ENCODE measurements at places on chromosomes 5 and 9.

DNA sequence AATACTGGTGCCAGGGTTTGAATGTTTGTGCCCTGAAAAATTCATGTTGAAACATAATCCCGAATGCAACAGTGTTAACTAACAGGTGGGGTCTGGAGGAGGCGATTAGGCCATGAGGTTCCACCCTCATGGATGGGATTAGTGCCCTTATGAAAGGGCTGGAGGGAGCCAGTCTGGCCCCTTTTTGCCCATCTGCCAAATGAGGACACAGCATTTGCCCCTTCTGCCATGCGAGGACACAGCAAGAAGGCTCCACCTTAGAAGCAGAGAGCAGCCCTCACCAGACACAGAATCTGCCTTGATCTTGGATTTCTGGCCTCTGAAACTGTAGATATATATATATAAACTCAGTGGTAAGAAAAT lies 32.6 kb upstream of the RNF130 start:
- DNase-seq, result no peak

DNA sequence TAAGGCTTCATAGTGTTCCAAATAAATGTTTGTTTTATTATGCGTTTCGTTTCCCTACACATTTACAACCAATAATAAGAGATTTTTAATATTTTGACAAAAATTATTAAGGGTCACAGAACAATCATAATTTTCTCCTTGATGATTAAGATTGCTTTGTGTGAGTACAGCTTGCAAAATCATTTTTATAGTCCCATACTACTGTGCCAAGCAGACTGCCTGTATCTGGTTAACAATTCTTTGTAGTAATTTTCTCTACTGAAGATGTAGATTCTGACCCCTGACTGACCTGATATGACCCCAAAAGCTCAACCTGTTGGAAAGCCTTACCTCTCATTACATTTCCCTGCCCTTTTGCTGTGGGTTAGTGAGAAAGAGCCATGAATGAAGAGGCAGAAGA lies 311.9 kb upstream of the PIK3R1 start:
- no peak for DNase-seq

DNA sequence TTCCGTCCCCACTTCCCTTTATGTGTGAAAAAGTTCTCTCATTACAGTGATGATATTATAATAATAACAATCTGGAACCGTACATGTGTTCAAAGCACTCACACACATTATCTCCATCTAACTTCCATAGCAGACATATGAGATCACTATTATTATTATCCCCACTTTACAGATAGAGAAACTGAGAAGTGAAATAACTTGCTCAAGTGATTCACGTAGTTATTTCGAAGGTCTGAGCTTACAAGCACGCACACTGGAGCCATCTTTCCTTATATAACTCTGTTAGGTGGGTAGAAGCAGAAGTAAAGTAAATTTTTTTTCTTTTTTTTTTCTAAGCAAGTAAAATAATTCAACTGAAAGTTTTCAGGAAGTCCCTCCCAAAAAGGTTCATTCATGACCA lies 62.9 kb upstream of the PTGER4 start:
- DNase-seq, result no peak

DNA sequence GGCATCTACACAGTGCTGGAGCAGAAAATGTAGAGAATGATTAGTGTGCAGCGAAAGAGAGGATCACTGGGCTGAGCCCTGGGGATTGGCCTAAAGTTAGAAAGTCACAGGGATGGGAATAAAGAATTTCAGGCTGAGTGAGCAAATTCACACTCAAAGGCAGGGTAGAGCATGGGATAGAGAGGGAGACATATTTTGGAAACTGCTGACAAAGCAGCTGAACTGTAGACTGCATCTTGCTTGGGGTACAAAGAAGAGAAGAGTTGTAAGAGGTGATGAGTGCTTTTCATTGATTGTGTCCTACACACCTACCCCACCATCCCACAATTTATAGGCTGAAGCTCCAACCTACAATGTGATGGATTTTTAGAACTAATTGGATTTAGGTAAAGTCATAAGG lies 677.8 kb downstream of the TAF11L14 start:
- DNase-seq, result no peak

GRCh38 chr5:97383996-97384395 lies 200.9 kb upstream of the RIOK2 start:
- DNase-seq, result no peak

GRCh38 chr5:137515238-137515637 lies 16.1 kb upstream of the SPOCK1 start:
- no peak for DNase-seq

GRCh38 chr5:158470764-158471534 lies 612.0 kb upstream of the CLINT1 start:
- DNase-seq, result no peak

- no peak for DNase-seq
Observed at GRCh38 chr9:121912812-121913627, 180.1 kb downstream of the TTLL11 start.

DNA sequence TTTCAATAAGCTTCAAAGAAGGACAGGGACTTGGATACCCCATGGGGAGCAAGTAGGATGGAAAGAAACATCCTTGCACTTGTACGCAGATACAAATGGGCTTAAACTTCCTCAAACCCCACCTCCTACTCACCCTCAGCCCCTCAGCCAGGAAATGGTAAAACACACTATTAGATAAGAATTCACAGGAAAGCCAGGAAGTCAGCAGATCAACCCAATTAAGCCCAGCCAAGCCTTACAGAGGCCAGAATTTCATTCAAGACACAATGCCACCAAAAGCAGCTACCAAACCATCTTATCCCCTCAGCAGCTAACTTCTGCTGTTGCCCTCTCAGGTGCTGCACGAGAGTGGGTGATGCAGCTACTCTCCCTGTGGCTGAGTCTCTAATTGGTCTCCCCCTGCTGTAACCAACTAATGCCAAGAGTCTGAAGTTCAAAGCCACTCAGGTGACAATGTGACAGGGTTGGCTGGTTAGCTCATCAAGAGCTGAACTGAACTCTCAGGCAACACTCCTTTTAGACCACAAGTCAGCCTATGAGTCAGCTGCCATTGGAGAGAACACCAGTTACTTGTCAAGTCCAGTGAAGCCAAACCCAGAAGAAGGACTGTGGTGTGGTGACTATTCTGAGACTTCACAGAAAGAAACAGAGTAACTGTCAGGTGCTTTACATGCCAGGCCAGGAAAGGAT lies 201.9 kb downstream of the ZNF608 start:
- DNase-seq, result peak; percentile 85

GRCh38 chr5:123756816-123757215 lies 244.8 kb downstream of the CSNK1G3 start:
- no peak for DNase-seq

GRCh38 chr9:108665521-108666239 lies 190.1 kb downstream of the ACTL7B start:
- DNase-seq, result no peak

DNA sequence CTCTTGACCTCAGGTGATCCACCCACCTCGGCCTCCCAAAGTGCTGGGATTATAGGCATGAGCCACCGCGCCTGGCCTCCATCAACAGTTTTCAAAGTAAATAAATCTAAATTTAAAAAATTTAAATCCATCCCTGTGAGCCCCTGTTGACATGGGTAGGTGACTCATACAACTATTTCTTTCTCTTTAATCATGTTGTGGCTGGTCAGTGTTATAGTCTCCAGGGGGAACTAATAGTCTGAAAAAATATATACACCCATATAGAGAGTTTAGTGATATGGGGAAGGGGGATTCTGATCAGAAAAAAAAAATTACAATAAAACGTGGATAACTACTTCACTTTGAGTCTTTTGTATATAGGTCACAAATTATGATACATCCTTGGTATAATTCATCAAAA lies 159.2 kb downstream of the ZNF608 start:
- no peak for DNase-seq

GRCh38 chr9:122819326-122819725 lies 9.1 kb downstream of the PDCL start:
- no peak for DNase-seq

GRCh38 chr5:66828046-66828547 lies 231.9 kb downstream of the MAST4 start:
- peak; percentile 62 for DNase-seq

GRCh38 chr9:20754556-20754955 lies 70.5 kb downstream of the FOCAD start:
- no peak for DNase-seq

- no peak for DNase-seq
Observed at GRCh38 chr5:3343211-3343610, 252.4 kb upstream of the IRX1 start.

GRCh38 chr5:136511046-136511445 lies 145.7 kb upstream of the TRPC7 start:
- DNase-seq, result no peak

DNA sequence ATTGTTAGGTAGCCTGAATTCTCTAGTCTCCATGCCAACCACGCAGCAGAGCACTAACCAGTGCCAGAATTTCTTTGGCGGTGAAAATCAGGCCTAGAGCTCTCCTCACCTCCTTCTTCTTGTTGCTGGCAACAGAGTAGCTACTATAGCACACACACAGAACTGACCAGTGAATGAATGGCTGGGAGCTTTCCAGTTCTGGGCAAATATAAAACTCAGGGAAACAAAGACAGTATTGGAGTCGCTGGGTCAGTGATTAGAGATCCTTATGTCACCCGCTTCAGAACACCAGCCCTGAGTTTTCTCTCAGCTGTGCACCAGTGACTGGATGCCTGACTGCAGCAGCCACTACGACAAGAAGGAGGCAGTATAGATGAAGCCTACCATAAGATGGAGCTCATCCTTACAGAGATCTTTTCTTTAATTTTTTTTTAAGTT lies 26.9 kb upstream of the FEM1C start:
- DNase-seq, result no peak

DNA sequence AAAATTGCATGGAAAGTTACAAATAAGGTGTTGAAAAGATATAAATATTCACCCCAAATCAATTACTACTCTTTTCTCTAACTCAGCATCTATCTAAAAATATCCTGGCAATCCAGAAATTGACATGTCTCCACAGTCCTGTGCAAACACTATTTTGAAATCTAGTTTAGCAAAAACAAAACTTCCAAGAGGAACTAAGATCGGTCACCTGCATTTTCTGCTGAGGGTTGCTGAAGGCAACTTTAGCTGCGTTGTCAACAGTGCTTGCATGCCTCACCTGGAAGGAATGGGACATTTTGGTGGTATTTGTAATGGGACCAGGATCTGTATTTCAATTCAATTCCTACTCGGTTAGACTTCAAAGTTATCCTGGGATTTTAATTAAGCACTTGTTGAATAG lies 398.3 kb downstream of the NTRK2 start:
- DNase-seq, result no peak

DNA sequence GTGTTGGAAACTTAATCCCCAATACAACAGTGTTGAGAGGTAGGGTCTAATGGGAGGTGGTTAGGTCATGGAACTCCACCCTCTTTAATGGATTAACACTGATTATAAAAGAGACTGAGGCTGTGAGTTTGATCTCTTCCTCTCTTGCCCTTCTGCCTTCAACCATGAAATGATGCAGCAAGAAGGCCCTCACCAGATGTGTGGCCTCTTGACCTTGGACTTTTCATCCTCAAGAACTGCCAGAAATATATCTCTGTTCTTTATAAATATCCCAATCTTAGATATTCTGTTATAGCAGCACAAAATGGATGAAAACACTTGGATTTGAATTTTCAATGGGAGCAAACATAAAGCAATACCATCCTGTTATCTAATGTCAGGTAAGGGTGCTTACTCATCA lies 67.6 kb downstream of the NMUR2 start:
- DNase-seq, result no peak
